Muscle of arm (tissue), 14 donors: ENCODE measurements at places on chromosomes 13 and 19.

DNA sequence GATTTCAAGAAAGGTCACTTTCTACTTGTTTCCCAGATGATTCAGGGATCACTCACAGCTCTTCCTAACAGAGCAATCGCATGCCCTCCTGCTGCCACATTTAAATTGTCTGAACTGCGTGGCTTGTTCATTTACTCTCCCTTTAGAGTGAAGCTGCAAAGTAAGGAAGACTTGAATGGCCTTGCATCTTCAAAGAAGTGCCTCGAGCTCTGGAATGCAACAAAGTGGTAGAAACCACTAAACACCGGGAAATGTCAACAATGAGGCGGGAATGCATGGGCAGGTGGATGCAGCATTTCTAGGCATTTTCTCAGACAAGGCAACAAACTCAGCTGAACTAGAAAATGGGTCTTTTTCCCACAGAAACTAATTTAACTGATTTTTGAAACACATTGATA, 10.3 kb upstream of the DACH1 start:
- no peak for DNase-seq

DNA sequence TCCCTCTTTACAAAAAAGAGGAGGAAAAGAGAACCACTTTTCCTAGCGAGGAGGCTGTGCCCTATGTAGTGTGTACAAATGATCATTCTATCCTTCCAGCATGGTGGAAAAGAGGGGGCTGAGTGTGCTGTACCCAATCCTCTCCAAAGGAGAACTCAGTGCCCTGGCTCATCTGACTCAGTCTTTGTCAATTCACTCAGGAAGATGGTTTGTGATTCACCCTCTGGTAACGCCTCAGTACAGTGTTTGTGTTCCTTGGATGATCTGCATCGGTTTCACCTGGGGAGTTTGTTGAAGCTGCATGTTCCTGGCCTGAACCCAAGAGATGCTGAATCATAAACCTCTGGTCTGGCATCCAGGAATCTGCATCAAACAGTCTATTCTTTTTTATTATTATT, 18.3 kb upstream of the ENOX1 start:
- no peak for DNase-seq

GRCh38 chr13:76800943-76801342, 85.3 kb downstream of the KCTD12 start:
- no peak for DNase-seq

DNA sequence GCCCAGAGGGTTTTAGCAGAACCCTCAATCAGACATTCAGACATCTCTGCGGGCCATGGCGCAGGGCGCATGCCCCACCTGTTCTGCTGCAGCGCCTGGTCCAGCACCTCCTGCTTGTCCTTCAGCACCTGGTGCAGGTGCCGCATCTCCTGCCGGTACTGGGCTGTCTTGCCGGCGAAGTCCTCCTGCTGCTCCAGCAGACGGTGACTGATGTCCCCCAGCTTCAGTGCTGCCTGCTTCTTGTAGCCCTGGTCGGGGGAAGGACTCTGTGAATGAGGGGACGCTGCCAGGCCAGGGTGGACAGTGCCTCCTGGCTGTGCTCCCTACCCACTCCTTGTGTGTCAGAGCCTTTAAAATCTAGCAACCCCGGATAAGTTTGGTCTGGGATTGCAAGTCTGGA, 12.2 kb upstream of the SLC7A9 start:
- DNase-seq = no peak
